Cardiac fibroblast (primary cell): ENCODE measurements at places on chromosomes 16 and 17.
A peak's percentile ranks its signal among the peaks of the same experiment; 100 is the strongest.

- DNase-seq, result peak; percentile 52
Observed at GRCh38 chr17:50495918-50496317, 12.3 kb upstream of the MYCBPAP start.

DNA sequence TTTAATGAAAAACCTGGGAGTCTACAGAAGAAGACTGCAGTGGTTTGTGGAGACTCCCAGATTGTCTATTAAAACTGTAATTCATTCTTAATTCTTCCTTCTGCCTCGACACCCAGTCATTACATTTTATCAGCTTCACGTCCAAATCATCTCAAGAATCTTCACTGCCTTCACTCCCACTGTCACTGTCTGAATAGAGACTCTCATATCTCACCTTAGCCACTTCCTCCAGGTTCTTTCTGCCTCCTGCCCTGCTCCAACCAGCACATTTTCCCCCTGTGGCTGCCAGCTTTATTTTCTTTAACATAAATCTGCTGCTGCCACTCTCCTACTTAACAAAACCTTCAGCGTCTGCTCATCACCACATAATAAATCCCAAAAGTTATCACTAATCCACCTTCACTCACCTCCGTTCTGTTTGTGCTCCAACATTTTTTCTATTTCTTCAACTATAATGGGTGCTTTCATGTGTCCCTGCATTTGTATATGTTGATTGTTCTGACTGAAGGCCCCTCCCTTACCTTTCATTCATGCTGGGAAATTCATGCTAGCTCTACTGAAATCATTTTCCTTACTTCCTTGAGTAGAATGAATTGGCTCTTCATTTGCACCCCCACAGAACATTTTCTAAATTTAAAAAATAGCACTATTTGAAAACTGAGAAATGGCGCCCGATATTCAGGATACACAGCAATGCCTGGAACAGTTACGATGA lies 38.9 kb downstream of the KCNJ2 start:
- DNase-seq, result no peak

DNA sequence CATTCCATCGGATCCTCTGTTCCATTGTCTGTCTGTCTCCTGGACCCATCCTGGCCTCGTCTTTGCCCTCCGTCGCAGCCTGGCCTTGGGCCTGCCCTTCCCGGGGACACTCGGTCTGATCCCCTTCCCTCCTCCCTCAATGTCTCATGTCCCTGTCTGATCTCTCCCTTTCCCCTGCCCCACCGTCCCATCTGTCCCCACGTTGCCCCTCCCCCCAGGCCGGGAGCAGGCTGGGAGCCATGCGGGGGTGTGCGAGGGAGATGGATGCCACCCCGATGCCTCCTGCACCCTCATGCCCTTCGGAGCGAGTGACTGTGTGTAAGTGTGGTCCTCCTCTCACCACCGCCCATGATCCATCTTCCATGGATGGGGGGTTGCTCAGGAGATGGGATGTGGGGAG lies 5.3 kb upstream of the ATP2A1 start:
- DNase-seq, result no peak

- no peak for DNase-seq
Observed at GRCh38 chr17:18009609-18010420, 29.2 kb downstream of the ATPAF2 start.

DNA sequence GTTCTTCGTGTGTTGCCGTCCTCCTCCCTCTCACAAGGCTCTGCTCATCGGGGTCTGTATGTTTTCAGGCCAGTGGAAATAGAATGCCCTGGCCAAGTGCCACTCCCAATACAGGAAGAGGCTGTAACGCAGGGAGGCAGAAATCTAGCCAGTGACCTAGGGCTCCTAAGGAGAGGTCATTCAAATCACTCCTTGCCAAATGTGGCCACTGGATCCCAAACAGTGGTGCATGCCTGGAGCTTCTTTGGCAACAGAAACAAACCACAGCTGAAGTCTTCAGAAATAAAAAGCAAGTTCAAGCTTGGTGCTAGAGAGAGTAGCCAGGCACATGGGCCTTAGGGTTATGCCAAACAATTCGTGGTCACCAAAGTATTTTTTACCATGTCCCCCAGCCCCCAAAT lies 66.1 kb downstream of the SMG6 start:
- peak; percentile 87 for DNase-seq

GRCh38 chr17:45307290-45308015 lies 9.4 kb downstream of the MAP3K14 start:
- peak; percentile 93 for DNase-seq

GRCh38 chr16:31267332-31268032 lies 7.7 kb downstream of the ITGAM start:
- DNase-seq, result no peak
